ENCODE measurements at places on chromosomes 7 and 10.

GRCh38 chr7:157318015-157318706 lies 18.6 kb upstream of the DNAJB6 start:
- no peak for DNase-seq

GRCh38 chr10:26525586-26525985 lies 87.4 kb downstream of the APBB1IP start:
- no peak for DNase-seq

GRCh38 chr10:29237786-29238185 lies 51.1 kb upstream of the LYZL1 start:
- DNase-seq, result no peak

DNA sequence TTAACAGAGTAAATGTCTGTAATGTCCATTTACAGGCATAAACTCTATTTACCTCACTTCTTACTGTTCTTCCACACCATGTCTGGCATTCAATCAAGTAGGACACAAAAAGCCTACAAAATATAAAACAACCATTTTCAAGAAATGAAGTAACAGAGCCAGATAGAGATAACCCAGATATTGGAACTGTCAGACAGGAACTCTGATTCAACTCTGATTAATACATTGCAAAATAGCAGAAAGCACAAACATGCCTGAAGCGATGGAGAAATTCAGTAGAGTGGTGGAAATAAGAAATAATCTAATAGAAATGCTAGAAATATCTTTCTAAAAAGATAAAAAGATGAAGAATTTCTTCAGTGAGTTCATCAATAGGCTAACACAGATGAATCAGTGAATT lies 964.4 kb downstream of the PCDH15 start:
- DNase-seq, result no peak

- no peak for DNase-seq
Measured at GRCh38 chr7:107232568-107233090, 63.8 kb downstream of the HBP1 start.
